ENCODE measurements at places on chromosomes 2 and 18. TPM values are rescaled to one million over a fixed set of nuclear protein-coding genes. Genes with fewer than 3 reads are reported as not detected.

The PSTPIP2 gene
- 2.2 TPM for polyA plus RNA-seq

The GAL3ST2 gene
- polyA plus RNA-seq = not detected

The RASGRP3 gene
- 10.3 TPM for polyA plus RNA-seq

The EGR4 gene
- polyA plus RNA-seq = 0.83 TPM

Measured in brain (organoid and tissue), 16 donors.